ENCODE measurements at places on chromosomes 2 and 18.
A peak's percentile ranks its signal among the peaks of the same experiment; 100 is the strongest.

DNA sequence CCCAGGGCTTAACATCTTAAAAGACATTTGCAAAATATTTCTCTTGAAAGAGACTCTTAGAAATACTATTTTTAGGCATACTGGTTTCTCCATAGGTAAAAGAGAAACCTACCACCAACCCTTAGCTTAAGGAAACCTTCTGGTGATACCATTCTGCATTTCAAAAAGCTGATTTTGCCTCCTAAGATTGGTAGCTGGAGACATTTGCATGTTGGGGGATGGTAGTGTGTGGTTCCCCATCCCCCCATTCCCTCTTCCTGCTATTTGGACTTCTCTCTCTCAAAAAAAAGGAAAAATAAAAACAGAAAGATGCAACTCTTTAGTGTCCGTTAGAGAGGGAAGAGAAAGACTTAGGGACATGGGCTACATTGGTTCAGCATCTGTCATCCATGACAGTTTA, 4.2 kb downstream of the LRRTM1 start:
- DNase-seq = no peak

DNA sequence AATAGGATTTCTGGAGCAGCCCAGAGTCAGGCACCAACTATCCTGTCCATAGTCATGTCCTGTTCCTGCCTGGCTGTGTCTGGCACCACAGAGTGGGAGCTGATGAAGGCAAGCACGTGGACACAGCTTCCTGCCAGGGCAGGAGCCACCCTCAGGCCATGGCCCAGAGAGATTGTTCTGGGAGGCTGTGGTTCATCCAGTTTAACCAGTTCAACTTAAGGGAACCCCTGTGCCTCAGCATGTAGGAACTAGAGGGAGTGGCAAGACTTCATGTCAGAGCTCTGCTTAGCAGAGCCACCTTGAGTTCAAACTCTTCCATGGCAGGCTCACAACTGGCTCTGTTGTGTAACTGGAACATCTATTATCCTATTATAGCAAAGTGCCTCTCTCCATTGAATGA, 73.2 kb upstream of the NCKAP5 start:
- DNase-seq = no peak

DNA sequence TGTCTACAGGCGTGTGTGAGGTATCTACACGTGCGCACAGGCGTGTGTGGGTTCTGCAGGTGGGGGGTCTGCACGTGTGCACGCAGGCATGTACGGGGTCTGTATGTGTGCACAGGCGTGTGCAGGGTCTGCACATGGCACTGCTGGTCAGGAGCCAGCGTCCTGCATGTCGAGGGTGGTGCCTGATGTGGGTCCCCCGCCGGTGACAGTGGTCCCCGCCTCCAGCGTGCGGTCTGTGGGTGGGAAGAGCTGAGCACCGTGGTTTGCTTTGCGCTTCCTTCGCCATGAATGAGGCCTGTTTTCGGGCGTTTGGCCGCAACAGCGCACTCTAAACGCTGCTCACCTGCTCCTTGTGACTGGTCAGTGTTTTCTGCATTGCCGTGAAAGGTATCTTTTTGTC, 57.2 kb downstream of the CTDP1 start:
- no peak for DNase-seq

DNA sequence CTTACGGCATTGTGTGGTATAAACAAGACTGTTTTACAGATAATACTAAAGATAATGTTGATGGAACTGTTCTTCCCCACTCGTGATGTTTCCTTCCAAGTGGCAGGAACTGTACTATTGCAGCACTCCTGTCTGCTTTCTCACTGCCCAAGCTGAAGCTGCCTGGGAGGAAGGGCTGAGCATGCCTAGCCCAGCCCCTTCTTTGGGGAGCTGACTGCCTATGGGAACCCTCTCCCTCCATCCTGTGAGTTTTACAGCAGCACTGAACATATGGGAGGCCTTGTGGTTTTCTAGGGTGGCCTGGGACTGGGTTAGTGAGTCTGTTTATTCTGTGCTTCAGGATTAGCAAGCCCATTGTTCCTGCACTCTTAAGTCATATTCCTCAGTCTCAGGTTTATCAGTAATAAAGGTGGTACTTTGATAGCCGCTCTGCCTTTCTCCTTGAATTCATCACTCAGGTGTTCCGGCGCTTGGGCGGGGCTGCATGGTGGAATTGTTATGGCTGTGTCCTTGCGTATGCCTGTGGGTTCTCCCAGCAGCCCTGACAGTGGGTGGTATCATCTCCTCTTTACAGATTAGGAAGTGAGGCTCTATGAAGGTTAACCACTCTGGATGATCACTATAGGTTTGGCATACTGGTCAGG, 379.7 kb downstream of the PTPRM start:
- DNase-seq = no peak

GRCh38 chr2:214193943-214194342, 216.9 kb upstream of the VWC2L start:
- no peak for DNase-seq

GRCh38 chr2:218839430-218839829, 7.8 kb upstream of the PRKAG3 start:
- peak; percentile 53 for DNase-seq

- DNase-seq = no peak
Observed at GRCh38 chr2:32756074-32756727, 128.4 kb downstream of the TTC27 start.

- DNase-seq = no peak
Observed at GRCh38 chr2:26541401-26542193, 63.7 kb upstream of the OTOF start.

DNA sequence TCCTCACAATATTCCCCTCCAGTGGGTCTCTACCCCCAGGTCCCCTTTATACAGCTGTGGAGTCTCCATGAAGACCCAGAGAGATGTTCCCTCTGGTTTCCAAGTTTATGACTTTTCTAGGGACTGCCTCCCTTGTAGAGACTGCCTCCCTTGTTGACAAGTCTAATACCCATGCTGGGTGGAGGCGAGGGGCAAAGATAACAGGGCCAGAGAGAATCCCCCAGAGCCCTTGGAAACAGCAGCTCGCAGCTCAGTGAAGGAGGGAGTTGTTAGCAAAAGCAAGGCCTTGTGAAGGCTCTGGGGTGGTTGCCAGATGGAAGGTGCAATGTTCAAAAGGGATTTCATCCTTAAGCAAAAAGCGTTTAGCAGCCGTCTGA, 75.0 kb upstream of the GATA6 start:
- DNase-seq = no peak

DNA sequence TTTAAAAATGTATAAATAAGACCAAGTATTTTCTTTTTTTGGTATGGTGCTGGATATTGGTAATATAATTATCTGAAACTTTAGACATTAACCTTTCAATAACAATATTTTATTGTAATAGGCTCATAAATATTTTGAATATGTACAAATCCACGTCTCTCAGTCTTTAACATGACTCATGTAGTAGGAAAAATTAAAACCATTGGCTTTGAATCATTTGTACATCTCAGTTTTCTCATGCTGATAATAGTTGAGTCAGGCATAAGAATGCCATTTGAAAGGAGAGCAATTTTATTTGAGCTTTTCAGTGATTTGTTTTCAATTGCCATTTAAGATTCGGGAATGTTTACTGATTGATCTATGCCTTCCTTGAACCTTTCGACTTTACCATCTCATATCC, 364.8 kb downstream of the TGIF1 start:
- DNase-seq = no peak

GRCh38 chr18:78006006-78006773, 756.5 kb downstream of the GALR1 start:
- no peak for DNase-seq

Measured in suppressor macrophage (primary cell).